ENCODE measurements at places on chromosomes 3 and 15.

DNA sequence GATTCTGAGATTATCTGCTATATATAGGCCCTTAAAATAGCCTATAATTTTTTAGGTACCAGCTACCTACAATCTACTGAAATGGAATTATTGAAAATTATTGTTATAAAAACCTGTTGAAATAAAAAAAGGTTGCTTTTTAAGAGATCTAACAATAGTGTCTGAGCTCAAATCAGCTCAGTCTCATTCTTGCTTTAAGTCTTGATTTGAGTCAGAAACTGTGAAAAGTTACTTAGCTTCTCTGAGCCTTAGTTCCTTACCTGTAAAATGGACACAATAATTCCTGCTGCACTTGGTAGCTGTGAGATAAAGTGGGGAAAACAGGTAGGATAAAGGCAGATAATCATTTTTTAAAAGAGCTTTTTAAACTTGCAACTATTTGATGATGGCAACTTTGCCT is 118.8 kb upstream of the UBE2E2 start:
- DNase-seq = no peak

GRCh38 chr3:64352639-64352992 is 127.3 kb upstream of the PRICKLE2 start:
- DNase-seq = no peak

DNA sequence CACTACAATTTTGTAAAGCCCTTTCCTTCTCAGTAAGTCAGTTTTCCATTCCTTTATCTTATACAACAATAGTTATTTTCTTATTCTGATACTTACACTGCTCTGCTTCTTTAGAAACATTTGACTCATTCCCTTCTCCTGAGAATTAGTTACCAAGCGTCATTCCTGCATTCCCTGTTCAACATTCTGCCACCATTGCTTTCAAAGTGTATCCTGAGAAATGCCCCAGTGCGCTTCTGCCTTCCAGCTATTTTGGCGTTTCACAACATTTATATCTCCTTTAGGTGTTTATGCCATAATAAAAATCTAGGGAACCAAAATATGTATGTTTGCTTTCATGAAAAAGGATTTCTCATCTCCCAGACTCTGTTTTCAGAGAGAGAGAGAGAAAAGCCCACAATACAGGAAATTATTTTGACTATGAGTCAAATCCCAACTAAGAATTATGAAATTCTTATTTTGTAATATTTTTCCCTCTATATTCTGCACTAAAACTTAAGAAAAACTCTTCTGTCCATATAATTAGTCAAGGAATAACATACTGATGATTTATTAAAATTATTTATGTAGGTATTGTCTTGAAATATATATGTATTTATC is 118.2 kb upstream of the RAP2B start:
- DNase-seq = no peak

GRCh38 chr3:36025232-36025631 is 355.1 kb upstream of the STAC start:
- no peak for DNase-seq

- no peak for DNase-seq
Observed at GRCh38 chr15:34608517-34608916, 25.1 kb upstream of the GOLGA8B start.

DNA sequence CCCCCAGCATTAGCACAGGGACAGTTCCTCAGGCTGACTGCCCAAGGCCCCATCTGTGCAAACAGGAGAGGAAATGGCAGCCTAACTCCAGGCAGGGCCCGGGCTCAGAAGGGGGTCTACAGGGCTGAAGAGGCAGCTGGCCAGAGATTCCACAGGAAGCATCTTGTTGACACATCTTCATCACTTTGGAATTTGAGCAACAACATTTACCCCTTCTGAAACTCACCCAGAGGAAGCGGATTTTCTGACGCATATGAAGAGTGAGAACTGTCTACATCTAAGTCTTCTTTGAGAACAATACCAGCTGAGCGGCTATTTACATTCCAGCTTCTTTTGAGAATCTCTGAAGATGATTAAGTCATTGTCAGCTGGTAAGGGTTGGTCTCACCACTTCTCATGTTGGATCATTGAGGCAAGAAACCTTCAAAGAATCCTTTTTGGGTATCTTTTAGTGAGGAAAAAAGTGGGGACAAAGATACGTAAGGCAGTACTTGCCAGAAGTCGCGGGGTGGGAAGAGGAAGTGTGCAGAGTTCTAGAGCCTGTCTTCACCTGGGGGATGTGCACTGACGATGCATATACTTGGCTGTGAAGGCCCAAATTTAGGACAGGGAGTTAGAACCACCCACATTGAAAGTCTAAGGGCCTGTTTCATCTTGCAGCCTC is 25.4 kb upstream of the SRP14 start:
- DNase-seq = no peak

GRCh38 chr15:98233873-98234272 is 273.4 kb downstream of the ARRDC4 start:
- DNase-seq = no peak

- DNase-seq = no peak
Observed at GRCh38 chr15:96309143-96309660, 21.3 kb upstream of the NR2F2 start.

- no peak for DNase-seq
Observed at GRCh38 chr15:70439304-70439877, 324.0 kb downstream of the UACA start.

- no peak for DNase-seq
Observed at GRCh38 chr3:141570068-141570467, 83.2 kb downstream of the RASA2 start.

- DNase-seq = peak; percentile 37
Observed at GRCh38 chr3:195892105-195893043, 16.0 kb downstream of the TNK2 start.

GRCh38 chr3:55061720-55062034 is 133.8 kb upstream of the LRTM1 start:
- no peak for DNase-seq

- no peak for DNase-seq
Observed at GRCh38 chr3:124602980-124603627, 127.1 kb upstream of the UMPS start.

GRCh38 chr3:125185805-125186204 is 26.7 kb downstream of the SLC12A8 start:
- DNase-seq = no peak

DNA sequence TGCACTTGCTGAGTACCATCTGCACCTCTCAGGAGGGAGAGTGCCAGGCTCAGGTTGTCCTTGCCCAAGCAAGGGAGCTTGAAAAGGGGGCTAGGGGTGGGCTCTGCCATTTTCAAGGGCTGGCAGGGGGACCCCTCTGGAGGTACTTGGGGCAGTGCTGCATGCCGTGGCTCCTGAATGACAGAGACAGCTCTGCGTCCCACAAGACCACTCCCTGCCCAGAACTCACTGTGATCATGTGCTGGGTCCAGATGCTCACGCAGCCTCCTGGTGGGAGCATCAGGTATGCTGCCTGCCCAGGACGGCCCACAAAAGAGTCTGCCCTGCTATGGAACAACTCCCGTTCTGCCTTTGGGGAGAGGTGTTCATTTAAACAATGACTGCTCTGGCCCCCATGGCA is 165.2 kb downstream of the GOLGA6L4 start:
- no peak for DNase-seq

- DNase-seq = no peak
Observed at GRCh38 chr3:157136647-157137387, 23.1 kb downstream of the CCNL1 start.

DNA sequence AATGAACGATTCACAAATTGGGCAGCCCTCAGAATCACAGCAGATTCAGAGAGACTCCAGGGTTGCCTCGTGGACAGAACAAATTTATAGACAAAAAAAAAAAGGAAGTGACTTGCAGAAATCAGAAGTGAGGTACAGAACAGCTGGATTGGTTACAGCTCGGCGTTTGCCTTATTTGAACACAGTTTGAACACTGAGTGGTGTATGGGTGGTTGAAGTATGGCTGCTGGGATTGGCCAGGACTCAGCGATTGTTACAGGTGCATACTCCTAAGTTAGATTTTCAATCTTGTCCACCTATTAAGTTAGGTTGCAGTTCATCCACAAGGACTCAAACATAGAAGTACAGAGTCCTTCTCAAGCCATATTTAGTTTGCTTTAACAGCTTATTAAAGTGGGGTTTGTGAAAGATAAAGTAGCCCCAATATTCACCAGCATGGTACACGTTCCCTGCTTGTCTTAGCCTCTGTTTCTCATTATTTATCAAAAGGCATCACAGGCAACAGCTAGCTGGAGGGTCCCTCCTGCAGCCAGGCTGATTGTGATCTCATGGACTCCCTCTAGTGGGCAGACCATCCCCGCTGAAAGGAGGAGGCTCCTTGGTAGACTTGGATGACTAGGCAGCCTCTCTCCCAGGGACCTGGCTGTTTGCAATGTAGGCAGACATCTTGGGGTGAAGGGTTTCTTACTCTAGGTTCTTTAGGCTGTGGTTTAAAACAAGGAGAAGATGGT is 17.6 kb upstream of the ALDH1L1 start:
- peak; percentile 55 for DNase-seq

DNA sequence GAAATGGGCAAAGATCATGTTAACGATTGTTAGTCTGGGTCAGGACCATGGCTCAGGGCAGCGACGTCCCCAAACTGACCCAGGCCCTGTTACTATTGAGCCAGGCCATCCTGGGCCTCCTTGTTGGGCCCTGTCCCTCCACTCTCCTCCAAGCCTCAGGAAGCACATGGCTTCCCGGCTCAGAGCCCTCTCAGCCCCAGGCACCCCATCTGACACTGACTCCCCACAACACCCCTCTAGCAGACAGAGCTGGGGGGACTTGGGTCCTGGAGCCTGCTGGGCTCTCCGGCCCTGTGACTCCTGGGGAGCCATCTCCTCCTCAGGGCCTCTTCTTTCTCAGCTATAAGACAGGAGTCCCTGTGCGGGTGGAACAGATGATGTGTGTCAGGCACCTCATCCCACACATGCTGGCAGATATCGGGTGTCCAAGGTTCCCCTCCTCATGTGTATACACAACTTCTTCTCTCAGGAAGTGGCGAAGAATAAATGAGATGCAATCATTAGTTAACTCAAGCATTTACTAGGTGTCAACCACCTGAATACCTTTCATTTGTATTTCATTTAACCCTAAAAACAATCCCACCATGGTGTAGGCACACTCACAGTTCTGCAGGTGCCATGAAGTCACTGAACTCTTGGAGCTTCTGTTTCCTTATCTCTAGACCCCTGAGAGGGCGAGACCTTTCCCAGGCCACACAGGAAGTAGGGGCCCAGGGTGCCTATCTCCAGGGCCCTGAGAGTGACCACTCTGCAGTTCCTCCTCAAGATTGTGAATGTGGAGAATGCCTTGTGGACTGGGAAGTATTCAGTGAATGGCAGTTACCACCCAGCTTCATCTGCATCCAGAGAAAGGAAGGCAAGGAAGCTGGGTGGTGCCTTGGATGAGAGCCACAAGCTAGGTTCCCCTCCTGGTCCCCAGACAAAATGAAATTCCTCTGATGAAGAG is 282.5 kb upstream of the TLE3 start:
- DNase-seq = no peak

DNA sequence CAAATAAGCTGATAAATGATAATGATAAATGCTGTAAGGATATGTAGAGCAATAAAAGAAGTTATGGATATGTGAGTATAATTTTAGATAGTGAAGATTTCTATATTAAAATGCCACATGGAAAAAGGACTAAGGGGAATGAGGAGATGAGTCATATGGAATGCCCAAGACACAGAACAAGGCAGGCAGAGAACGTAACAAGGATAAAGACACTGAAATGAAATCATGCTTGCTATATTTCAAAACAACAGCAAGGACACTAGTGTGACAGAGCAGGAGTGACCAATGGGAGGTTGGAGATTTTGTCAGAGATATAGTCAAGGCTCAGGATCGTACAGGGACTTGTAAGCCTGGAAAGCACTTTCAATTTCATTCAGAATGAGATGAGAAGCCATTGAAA is 621.5 kb upstream of the SEMA6D start:
- DNase-seq = no peak

GRCh38 chr3:45682311-45682710 is 6.9 kb upstream of the SACM1L start:
- DNase-seq = no peak

- DNase-seq = no peak
Observed at GRCh38 chr3:178676077-178676476, 139.8 kb downstream of the KCNMB2 start.

DNA sequence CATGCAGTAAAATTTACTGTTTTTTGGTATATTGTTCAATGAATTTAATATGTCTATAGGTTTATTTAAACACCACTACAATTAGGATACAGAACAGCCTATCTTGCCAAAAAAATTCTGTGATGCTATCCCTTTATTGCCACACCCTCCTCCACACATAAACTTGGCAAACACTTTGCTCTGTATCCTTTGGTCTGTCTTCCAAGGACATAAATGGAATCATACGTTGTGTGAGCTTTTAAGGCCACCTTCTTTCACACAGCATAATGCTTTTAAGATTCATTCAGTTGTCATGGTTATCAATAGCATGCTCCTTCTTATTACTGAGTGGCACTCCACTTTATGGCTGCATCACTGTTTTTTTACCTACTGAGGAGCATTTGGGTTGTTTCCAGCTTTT is 71.5 kb downstream of the CERS3 start:
- DNase-seq = no peak

DNA sequence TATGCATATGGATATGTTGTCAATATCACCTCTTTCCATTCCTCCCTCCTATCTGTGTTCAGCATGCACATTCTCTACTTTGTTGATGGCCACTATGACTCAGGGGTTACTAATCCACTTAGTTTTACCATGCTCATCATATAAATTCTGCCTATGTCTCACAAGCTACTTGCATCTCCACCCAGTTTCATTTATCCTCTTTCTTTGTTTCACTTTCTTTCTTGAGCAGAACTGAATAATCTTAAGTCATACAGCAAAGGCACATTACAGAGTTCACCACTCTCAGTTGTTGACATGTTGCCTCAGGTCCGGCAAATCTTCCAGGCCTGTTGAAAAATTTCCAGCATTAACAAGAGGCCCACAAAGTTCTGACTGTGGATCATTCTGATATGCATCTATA is 71.5 kb downstream of the SSR3 start:
- DNase-seq = no peak

DNA sequence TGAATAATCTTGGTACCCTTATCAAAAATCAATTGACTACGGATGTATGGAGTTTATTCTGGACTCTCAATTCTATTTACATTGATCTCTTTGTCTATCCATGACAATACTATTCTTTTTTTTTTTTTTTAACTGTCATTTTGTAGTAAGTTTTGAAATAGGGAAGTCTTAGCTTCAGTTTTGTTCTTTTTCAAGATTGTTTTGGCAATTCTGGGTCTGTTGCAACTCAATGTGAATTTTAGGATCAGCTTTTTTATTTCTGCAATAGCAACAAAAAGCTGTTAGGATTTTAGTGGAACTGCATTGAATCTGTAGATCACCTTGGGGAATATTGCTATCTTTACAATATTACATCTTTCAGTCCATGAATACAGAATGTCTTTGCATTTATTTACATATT is 21.4 kb downstream of the BTLA start:
- no peak for DNase-seq

DNA sequence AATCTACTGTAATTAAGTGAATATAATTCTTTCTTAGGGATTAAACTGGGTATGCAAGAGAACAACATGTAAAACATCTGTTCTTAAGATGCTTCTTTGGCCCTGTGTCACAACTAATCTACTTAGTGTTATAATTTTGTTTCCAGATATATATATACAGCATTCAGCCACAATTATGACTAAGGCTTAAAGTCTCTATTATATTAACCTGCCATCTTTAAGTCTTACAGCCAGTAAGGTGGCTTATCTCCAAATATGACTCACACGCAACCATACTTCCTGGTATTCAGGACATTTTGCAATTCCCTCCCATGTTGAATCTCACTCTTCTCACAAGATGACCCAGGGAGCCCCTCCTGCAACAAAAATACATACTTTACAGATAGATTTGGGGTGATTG is 6.6 kb upstream of the KBTBD8 start:
- DNase-seq = no peak

- DNase-seq = no peak
Observed at GRCh38 chr3:42803414-42804105, 730 bp downstream of the HIGD1A start.
